ENCODE measurements at places on chromosomes 16 and 17. TPM values are rescaled to one million over a fixed set of nuclear protein-coding genes. Genes with fewer than 3 reads are reported as not detected.

GRCh38 chr16:72853575-72854266 is 194.2 kb downstream of the ZFHX3 start:
- DNase-seq = no peak

- no peak for DNase-seq
Measured at GRCh38 chr16:86758932-86759331, 180.6 kb downstream of the FOXL1 start.

GRCh38 chr16:68751160-68751559 is 14.1 kb downstream of the CDH1 start:
- no peak for DNase-seq

GRCh38 chr17:49358641-49359247 is 3.3 kb downstream of the ZNF652 start:
- DNase-seq = no peak

DNA sequence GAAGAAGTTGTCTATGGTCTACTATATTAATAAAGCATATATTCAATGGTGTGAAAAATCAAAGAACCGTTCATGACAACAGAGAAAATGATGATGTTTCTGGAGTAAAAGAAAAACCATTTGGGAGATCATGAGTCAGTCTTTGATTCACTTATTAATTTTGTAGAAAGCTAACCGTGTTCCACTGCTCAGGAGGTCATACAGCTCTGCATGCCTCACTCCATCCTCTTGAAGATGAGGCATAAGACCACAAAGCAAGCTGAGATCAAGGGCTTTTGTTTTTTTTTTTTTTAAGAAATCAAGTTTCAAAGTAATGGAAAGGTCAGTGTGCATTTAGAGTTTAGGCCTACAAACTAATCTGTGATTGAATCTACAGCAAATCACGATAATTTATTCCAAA is 206.4 kb downstream of the CEP112 start:
- DNase-seq = no peak

DNA sequence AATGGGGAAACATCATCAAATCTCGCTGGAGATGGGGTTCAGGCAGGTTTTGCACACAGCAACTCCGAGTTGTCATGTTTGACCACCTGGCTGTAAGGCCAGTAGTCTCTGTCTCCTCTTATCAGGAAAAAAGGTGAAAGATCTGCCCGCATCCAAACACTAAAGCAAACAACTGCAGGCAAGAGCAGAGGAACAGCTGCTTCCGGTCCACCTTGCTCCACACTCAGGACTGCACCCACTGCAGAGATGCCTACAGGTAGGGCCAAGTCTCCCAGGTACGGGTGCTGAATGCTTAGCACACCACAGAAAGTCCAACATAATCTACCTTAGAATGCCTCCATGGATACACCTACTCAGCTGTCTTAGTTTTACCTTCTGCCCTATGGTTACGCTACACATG is 7.3 kb downstream of the TEX2 start:
- DNase-seq = no peak

DNA sequence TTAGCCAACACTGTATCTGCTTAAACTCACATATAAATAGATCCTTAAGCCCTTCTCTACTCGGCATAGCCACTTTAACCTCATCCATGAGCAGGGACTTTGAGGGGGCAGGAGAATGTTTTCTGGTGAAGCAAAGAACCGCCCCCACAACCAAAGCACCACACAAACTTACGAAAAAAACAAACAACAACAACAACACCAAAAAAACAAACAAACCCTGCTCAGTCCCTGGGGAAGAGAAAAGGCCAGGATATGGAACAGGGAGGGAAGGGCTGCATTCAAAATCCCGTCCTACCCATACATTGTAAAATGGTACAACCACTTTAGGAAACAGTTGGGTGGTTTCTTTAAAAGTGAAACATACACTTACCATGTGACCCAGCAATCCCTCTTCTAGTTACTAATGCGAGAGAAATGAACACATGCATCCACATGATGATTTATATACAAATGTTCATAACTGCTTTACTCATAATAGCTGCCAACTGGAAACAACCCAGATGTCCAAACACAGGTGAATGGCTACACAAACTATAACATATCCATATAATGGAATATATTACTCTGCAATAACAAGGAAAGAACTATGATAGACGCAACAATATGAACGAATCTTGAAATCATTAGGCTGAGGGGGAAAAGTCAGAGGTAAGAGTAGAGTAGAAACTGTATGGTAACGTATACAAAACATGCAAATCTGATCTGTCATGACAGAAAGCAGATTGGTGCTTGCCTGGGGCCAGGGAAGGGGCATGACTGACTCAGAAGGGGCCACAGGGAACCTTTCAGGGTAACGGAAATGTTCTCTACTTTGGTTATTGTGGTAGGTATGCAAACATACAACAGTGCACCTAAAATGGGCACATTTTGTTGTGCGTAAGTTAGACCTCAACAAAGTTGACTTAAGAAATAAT is 37.7 kb upstream of the TOB1 start:
- DNase-seq = no peak

Gene DOC2A
- total RNA-seq = 18.8 TPM

GRCh38 chr17:48928876-48929811 is 15.5 kb downstream of the SNF8 start:
- DNase-seq = no peak

Gene SRCIN1
- total RNA-seq = 4.5 TPM

Gene MYL4
- total RNA-seq = 0.55 TPM

Gene HSPB9
- total RNA-seq = 0.29 TPM

DNA sequence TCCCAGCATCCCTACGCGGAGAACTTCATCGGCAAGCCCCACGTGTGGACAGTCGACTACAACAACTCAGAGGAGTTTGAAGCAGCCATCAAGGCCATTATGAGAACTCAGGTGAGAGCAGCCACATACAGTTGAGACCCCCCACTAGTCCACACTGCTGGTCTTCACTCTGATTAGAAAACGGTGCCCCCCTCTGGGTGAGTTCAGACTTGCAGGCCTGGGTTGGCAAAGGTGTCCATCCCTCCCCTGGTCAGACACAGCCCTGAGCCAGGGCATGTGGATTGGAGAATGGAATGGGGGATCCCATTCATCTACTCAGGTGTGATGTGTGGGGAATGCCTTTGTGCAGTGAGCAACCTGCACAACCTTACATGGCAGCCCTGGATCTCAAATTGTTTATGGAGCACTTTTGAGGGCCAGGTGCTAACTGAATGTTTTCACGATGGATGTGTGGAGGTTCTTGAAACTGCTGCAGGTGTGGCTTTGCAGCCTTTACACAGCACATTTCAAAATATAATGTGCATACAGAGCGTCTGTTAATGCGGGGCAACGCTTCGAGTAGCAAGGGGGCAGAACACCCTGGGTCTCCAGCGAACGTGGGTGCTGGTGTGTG is 72.6 kb downstream of the MGAT5B start:
- no peak for DNase-seq

DNA sequence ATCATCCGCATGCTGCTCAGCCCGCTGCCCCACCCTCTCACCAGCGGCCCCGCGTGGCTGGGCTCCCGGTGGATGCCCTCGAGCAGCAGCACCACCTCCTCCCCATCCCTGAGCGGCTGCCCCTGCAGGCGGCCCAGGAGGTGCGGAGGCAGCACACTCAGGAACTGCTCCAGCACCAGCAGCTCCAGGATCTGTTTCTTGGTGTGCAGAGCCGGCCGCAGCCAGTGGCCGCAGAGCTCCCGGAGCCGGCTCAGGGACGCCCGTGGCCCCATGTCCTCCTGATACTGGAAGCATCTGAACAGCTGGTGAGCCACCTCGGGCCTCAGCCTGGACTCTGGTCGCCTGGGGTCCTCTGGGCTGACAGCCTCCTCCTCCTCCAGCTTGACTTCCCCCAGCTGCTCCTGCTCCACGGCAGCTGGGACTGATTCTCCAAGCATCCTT is 6.6 kb downstream of the ZSCAN10 start:
- DNase-seq = no peak

Gene TVP23A
- 0.52 TPM for total RNA-seq
